ENCODE measurements at places on chromosomes 11 and 22.
A peak's percentile ranks its signal among the peaks of the same experiment; 100 is the strongest.

DNA sequence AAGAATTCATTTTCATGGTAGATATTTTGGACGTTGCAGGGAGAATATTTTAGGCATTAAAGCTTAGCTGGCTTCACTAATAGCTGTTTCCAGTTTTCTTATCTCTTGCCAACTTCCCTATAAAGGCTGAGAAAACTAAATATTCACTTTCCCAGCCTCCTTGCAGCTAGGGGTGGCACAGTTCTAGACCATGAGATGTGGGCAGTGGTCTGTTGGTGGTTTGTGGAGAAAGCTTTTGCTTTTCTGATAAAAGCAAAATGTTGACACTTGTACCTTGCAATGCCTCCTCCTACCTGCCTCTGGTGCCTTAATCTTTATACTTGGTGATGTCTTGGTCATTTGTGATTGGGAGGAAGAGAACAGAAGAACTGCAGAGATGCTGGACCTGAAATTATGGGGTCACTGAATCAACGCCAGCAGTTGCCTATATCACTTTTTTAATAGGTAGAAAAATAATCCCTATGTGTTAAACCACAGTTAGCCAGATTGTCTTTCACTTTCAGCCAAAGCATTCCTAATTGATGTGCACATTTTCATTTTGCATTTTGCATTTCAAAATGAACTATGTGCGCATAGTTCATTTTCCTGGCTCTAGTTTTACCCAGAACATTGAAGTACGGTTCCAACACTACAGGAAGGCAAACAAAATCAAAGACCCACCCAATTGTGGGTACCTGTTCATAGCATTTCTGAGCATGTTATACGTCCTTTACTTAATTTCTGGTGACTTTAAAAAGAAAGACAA is 24.9 kb upstream of the ABTB2 start:
- no peak for DNase-seq

DNA sequence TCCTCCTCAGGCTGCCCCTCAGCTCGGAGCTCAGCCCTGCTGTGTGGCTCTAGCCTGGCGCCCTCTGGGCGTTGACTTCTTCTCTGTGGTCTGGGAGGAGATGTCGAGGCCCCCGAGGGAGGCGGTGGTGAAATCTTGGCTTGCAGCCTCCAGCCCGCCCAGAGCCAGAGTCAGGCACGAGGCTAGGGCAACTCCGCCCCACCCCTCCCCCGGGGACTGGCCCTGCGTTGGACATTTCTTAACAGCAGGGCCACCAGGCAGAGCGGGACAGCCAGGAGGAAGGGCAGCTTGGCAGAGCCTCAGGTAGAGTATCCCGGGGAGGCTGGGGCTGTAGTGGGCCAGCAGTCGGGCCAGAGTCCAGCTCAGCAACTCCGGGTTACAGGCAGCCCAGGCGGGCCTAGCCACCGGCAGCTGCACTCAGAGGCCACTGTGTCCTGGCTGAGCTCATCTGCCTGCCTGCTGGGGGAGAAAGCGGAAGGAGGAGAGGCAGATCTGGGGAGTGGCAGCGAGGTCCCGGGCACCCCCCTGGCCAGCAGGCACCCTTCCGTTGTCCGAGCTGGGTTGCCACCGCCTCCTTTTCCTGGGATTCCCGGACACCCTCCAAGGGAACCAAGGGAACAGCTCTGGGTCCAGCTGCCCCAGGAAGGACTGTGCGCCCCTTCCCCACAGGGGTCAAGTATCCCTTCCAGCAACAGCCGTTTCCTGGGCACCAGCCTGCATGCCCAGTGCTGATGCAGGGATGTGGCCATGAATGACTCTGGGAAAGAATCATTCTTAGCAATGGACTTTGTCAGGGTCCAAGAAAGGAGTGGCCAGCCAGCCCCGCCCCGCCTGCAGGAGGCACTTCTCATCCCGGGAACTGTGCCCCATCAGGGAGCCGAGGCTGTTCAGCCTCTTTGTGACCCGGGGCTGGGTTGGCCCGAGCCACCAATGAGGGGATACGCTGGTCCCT is at the start of gene ALDH3B1:
Gene ALDH3B1, plus strand, starts transcription at position 238 of the 952 bp plus-strand sequence. CDS start 4,971 bp downstream, outside the sequence.
- peak; percentile 96 for DNase-seq

- DNase-seq = no peak
Measured at GRCh38 chr11:21893565-21893867, 299.4 kb upstream of the ANO5 start.

- no peak for DNase-seq
Measured at GRCh38 chr22:37045958-37046357, 5.6 kb upstream of the KCTD17 start.

DNA sequence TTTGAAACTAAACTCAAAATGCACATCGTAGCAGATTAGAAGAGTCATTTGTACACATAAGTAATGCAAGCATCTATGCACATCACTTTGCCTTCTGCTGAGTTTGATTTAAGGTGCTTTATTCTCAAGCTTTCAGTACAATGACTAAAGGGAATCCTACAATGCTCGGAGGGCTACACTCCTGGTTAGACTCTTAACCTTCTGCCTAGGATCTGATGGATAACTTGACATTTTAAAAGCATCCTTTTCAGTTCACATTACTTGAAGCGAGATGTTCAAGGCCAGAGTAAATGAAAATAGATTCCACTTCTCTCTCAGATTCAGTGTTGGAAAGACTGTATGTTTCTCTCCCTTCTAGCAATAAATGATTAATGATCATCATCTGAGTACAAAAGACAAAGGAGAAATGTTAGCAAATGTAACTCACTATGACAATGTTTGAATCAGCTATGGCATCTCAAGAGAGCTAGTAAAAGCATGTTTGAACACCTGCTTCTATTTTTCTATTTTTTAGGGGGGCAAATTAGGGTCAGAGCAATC is 259.2 kb upstream of the ANO3 start:
- no peak for DNase-seq

- no peak for DNase-seq
Measured at GRCh38 chr22:43160497-43161126, 9.3 kb downstream of the TSPO start.

DNA sequence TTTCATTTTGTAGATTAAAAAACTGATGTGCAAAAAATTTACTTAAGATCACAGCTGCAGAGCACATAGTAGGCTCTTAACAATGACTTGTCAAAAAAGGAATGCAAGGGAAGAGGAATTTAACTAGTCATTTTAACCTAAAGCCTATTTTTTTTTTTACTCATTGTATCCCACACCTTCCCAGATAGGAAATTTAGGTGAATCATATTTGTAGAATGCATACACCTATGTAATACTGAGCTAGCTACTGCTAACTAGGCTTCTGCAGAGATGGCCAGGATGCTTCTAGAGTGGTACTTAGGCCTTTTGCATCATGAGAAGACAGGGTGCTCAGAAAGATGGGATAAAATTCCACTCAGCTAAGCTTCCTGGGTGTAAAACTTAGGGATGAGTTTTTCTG is 387.3 kb downstream of the AASDHPPT start:
- no peak for DNase-seq

GRCh38 chr11:65954771-65955170 is 6.8 kb upstream of the SART1 start:
- no peak for DNase-seq

DNA sequence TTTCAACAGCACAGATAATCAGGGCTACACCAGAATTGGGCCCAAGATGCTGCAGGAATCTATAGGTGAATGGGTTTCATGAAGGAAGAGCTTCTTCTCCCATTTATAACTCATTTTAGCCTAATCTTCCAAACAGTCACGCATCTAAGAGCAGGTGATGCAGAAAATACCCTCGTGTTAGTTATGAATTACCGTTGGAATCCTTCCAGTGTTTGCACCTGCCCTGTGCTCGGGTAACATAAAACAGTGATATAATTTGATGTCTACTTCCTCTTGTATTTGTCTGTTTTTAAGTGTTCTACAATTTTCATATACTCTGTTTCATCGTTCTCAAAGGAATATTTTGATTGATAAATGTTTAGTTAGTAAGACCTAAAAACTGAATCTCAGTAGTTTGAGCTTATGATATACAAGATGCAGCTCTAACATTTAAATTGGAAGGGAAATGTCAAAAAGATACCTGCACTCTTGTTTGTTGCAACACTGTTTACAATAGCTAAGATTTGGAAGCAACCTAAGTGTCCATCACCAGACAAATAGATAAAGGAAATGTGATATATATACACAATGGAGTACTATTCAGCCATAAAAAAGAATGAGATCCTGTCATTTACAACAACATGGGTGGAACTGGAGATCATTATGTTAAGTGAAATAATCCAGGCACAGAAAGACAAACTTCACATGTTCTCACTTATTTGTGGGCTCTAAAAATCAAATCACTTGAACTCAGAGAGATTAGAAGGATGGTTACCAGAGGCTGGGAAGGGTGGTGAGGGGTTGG is 42.1 kb downstream of the PPARA start:
- no peak for DNase-seq

- DNase-seq = no peak
Measured at GRCh38 chr11:11313426-11313825, 39.6 kb downstream of the CSNK2A3 start.

- DNase-seq = no peak
Measured at GRCh38 chr11:49995565-49995964, 13.2 kb upstream of the OR4C12 start.

GRCh38 chr11:17600316-17601255 is 53.5 kb downstream of the OTOG start:
- DNase-seq = no peak

- no peak for DNase-seq
Measured at GRCh38 chr11:82873919-82874333, 26.3 kb downstream of the PRCP start.

- DNase-seq = no peak
Measured at GRCh38 chr11:130118165-130118564, 41.4 kb upstream of the ST14 start.

GRCh38 chr11:69671734-69672465 is 3.3 kb downstream of the LTO1 start:
- DNase-seq = no peak

- no peak for DNase-seq
Measured at GRCh38 chr22:49106842-49107152, 720.9 kb downstream of the BRD1 start.

DNA sequence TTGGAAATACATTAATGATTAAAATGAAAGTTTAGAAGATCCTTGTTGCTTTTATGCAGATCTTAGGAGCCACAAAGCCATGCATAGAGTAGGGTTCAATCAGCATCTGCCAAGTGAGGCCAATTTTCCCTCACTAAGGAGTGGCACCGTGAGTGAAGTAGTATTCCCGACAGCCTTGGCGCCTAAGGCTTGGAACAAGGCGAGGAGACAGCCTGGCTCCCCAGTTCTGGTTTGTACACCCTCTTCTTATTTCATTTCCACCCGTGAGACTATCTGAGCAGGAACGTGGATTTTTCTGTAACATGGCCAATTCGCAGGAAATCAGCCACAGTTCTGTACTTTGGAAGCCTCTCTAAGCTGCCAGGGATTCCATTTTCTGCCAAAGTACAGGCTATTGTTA is 22.6 kb downstream of the FADS2 start:
- DNase-seq = no peak

GRCh38 chr11:78909386-78909785 is 334.7 kb upstream of the NARS2 start:
- no peak for DNase-seq

GRCh38 chr11:129460714-129461113 is 85.1 kb downstream of the BARX2 start:
- DNase-seq = no peak

- peak; percentile 36 for DNase-seq
Measured at GRCh38 chr11:210803-211180, 3.3 kb downstream of the RIC8A start.

- no peak for DNase-seq
Measured at GRCh38 chr11:47516155-47516554, 36.8 kb downstream of the CELF1 start.

GRCh38 chr11:27574342-27574741 is 67.8 kb upstream of the LIN7C start:
- no peak for DNase-seq

DNA sequence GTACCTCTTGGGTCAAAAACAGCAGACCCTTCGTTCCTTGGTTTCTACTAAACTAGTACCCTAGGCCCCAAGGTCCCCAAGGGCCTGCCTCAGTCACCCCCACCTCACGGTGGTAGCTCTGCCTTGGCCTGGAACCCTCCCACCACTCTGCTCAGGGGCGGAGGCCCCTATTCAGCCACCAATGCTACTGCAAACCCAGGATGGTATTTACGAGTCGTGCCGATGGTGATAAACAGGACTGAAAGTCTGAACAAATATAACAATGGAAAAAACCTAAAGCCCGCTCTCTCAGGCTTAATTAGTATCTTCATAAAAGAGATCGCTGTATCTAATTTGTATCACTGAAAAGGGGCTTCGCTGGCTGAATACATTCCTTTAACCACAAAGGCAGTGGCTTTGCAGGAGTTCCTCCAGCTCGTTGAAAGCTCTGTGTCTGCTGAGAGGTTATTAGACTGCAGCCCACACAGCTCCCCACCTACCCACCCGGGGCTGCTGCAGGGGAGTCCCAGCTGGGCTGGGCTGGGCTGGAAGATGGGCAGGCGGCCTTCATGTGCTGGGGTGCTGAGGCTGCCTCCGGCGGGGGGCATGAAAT is 15.2 kb downstream of the SHISAL1 start:
- no peak for DNase-seq

GRCh38 chr11:113721462-113722066 is 15.5 kb upstream of the TMPRSS5 start:
- no peak for DNase-seq

- DNase-seq = no peak
Measured at GRCh38 chr22:37762389-37762836, 45.3 kb upstream of the GCAT start.

DNA sequence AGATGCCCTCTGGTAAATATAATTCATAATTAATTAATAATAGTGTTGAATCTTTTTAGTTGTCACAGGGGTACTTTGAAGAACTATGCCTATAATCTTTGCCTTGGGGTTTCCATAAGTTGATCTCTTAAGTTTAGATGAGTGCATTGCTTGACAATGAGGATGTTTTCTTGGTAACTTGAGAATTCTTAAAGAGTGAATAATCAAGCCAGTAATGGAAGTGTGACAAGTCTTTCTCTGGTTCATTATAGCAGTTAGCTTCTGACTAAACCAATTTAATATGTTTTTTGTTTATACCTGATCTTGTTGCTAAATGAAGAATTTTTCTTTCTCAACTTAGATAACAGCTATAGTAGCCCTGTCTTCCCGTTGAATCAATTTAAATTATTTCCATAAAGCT is 46.2 kb downstream of the ATXN10 start:
- DNase-seq = no peak

DNA sequence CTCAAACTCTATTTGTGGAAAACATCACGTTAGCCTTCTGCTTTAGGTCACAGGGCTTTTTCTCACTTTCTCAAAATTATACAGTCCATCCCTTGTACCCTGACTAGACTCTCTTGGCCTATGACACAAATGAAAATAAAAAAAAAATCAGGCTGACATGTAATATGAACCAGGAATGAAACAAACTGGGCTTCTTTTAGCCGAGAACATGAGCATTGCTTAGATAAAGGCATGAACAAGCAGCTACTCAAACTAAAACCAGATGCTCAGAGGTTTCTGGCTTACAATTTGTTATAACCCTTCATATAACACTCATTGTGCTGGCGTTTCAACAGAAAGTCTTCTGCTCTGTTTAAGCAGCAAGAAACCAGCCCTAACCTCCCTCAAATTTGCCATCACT is 265.5 kb upstream of the NARS2 start:
- DNase-seq = no peak
